ENCODE measurements at places on chromosomes 16 and 17. TPM values are rescaled to one million over a fixed set of nuclear protein-coding genes. Genes with fewer than 3 reads are reported as not detected.

DNA sequence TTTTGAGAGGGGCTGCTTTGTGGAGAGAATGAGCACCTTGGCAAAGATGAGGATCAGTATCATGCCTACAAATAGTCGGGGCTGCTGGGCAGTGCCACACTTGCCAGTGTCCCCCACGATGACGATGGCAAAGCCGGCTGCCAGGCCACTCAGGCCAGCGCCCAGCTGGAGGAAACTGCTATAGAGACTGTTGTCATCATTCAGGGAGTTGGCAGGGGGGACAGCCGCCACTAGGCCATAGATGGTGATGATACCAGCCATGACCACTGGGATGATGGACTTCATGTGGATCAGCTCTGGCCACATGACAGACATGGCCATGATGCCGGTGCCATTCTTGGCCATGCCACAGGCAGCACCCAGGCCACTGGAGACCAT is 23.8 kb downstream of the MINK1 start:
- no peak overlapping the region for H3K27ac ChIP-seq
- H3K4me3 ChIP-seq: no peak overlapping the region

DNA sequence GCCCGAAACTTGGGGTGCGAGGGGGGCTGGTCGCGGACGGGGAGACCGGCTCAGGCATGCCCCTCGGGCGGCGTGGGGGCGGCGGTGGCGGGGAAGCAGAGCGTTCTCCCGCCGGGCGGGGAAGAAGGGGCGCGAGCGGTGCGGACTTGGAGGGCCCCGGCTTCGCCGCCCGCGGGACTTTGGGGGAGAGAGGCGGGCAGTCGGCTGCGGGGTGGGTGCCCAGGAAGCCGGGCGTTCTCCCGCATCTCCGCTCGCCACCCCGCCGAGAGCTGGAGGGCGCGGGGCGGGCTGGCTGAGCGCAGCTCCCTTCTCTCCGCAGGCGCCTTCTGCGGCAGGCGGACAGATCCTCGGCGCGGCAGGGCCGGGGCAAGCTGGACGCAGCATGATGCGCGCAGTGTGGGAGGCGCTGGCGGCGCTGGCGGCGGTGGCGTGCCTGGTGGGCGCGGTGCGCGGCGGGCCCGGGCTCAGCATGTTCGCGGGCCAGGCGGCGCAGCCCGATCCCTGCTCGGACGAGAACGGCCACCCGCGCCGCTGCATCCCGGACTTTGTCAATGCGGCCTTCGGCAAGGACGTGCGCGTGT is 772 bp downstream of the NTN1 start:
- no peaks in the 10 kb centered on the region for H3K36me3 ChIP-seq
- peak overlapping the region; percentile 95 for H3K4me3 ChIP-seq
- peak; percentile 90 for DNase-seq
- H3K27ac ChIP-seq: peak overlapping the region; percentile 19

- peaks cover 8% of the 10 kb centered on the region for H3K4me1 ChIP-seq
- no peak overlapping the region for H3K27ac ChIP-seq
- H3K27me3 ChIP-seq: no peaks in the 10 kb centered on the region
- no peak overlapping the region for H3K4me3 ChIP-seq
Observed at GRCh38 chr17:83094291-83094690, 14.9 kb downstream of the METRNL start.

Gene GNG13
- total RNA-seq: not detected

Gene TTC19
- total RNA-seq: 25.9 TPM

DNA sequence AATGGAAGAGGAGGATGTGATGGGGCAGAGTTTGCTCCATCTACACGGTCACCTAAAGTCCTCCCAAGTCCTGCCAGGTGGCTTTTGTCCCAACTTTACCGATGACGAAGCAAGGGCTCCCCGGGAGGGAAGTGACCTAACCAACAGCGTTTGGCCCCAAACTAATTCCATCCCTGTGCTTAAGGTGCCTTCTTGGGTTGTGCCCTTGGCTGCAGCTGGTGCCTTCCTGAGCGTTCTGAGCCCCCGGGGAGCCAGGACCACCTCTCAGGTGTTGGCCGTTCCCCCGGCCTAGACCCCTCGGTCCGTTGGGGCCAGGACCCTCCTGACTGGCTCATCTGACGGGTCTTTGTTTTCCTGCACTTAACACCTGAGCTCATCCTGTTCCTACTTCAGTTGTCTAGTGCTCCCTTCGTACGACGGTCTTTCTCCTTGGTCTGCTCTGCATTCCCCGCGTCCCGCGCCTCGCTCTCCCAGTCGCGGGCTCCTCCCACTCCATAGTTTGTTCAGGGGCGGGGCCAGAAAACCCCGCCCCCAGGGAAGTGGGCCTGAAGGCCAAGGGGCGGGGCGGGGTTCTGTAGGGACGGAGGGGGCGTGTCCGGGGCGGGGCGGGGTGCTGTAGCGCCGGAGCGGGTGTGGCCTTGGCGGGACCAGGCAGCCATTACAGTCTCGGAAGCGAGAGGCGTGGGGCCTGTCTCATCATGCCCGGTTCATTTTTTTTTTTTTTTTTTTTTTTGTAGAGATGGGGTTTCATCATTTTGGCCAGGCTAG is 822 bp upstream of the ZSCAN10 start:
- no peak overlapping the region for H3K27ac ChIP-seq
- H3K27me3 ChIP-seq: no peaks in the 10 kb centered on the region
- no peaks in the 10 kb centered on the region for H3K4me1 ChIP-seq

DNA sequence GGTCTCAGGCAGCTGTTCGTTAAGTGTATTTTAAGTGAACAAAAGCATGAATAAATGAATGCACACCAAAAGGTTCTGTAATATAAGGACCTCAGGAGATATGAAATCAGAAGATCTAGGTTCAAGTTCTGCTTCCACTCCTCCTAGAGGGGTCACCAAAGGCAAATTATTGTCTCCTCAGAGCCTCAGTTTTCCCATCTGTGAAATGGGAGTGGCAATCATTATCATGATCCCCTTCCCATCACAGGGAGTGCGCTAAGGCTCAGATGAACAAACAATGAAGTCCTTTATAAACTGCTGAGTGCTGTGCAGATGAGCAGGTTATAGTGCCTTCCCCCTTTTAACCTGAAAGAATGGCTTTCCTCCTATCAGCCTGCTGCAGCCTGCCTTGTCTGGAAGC is 248.3 kb upstream of the C16orf82 start:
- H3K36me3 ChIP-seq: no peaks in the 10 kb centered on the region
- no peak overlapping the region for H3K4me3 ChIP-seq
- no peaks in the 10 kb centered on the region for H3K4me1 ChIP-seq
- H3K27ac ChIP-seq: no peak overlapping the region
- no peaks in the 10 kb centered on the region for H3K27me3 ChIP-seq

- no peaks in the 10 kb centered on the region for H3K36me3 ChIP-seq
- H3K4me3 ChIP-seq: no peak overlapping the region
- H3K4me1 ChIP-seq: no peaks in the 10 kb centered on the region
- H3K27me3 ChIP-seq: no peaks in the 10 kb centered on the region
- no peak overlapping the region for H3K27ac ChIP-seq
Observed at GRCh38 chr16:79609861-79610260, 9.3 kb upstream of the MAF start.

Gene SULT1A4
- 4.8 TPM for total RNA-seq

Gene FZD2
- total RNA-seq: 7.4 TPM

Gene EMC8
- total RNA-seq: 18.7 TPM

Gene DHRS7C
- total RNA-seq: not detected

GRCh38 chr16:11692171-11692570 is 23.9 kb downstream of the SNN start:
- no peak for DNase-seq
- no peak overlapping the region for H3K27ac ChIP-seq
- H3K4me1 ChIP-seq: peaks cover 2% of the 10 kb centered on the region
- H3K27me3 ChIP-seq: no peaks in the 10 kb centered on the region
- peaks cover 6% of the 10 kb centered on the region for H3K36me3 ChIP-seq

Gene KRTAP4-3
- not detected for total RNA-seq

DNA sequence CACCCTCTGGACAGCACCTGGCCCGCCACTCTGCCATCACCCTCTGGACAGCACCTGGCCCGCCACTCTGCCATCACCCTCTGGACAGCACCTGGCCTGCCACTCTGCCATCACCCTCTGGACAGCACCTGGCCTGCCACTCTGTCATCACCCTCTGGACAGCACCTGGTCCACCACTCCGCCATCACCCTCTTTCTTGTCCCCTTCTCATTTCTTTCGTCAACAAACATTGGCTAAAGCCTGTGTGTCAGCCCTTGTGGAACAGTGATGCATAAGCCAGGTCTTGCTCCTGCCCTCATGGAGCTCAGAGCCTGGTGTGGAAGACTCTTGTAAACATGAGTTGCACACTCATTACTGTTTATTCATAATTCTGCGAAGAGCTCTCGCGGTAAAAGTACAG is 31.2 kb downstream of the CDK5R1 start:
- H3K27ac ChIP-seq: no peak overlapping the region
- no peak for DNase-seq
- H3K4me3 ChIP-seq: no peak overlapping the region
- H3K36me3 ChIP-seq: no peaks in the 10 kb centered on the region
- H3K27me3 ChIP-seq: no peaks in the 10 kb centered on the region

DNA sequence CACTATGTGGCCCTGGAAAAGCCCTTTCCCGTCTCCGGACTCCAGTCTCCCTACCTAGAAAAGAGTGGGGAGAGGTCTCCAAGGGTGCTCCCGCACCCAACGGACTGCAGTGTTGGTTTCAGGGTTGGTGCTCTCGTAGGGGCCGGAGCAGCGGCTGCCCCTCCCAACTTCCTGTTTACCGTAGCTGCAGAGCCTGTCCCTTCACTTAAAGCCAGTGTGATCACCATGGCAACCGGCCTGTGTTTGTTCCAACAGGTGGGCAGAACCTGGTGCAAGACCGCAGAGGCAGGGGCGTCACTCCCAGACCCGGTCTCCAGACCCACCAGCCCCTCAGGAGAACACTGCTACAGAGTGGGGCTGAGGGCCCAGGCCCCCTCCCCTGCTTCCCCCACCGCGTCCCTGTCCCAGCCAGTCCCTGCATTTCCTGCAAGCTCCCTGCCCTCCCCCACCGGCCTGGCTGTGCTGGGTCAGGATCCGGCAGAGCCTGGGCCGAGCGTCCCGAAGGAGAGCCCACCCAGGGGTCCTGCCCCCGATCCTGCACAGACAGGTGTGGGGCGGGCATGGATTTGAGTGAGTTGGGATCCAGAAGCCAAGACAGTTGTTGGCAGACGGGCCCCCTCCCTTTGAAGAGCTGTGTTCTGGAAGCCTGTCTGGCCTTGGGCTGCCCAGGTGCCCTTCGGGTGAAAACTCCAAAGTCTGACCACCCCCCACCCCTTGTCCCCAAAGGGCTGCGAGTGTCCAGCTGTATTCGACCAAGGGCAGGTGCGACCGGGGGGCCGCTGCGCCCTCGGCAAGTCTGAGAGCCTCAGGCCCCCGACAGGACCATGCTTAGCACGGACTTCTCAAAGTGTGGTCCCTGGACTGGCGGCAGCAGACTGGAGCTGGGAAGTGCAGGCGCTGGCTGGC is 1.5 kb upstream of the BAIAP3 start:
- H3K27ac ChIP-seq: no peak overlapping the region
- H3K4me1 ChIP-seq: no peaks in the 10 kb centered on the region
- H3K27me3 ChIP-seq: no peaks in the 10 kb centered on the region
- no peaks in the 10 kb centered on the region for H3K36me3 ChIP-seq
- peak; percentile 71 for DNase-seq

- no peak overlapping the region for H3K27ac ChIP-seq
- H3K36me3 ChIP-seq: no peaks in the 10 kb centered on the region
- no peak for DNase-seq
- H3K4me3 ChIP-seq: no peak overlapping the region
Observed at GRCh38 chr17:8022360-8023003, 16.4 kb upstream of the ALOX15B start.

Gene NQO1
- total RNA-seq: 52.5 TPM

DNA sequence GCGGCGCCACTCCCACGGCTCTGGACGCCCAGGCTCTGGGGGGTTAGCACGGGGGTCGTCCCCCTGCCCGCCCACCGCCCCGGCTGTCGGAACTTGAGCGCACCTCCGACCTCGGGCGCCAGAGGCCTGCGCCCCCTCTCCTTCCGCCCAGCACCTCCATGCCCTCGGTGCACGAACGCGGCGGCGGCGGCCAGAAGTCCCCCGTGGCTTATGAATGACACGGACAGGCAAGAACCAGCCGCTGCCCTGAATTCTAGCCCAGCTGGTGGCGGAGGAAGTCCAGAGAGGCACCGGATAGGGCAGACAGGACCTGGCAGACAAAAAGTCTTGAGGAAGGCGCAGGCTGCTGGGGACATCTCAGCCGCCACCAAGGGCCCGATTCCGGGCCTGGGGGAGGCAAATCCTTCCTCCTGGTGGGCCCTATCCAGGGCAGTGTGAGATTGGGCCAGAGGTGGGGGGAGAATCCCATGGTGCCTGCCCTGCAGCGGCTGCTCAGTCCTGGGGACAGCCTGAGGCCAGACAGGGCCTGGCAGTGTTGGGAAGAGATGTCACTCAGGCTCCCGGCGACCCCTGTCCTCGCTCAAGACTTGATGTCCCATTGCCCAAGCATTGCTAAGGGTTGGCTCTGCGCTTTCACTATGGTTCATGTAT is 897 bp upstream of the CYGB start:
- H3K27ac ChIP-seq: no peak overlapping the region
- no peak overlapping the region for H3K4me3 ChIP-seq
- no peak for DNase-seq
- H3K4me1 ChIP-seq: no peaks in the 10 kb centered on the region
- H3K27me3 ChIP-seq: no peaks in the 10 kb centered on the region
